Activated T-helper 1 cell treated with anti-CD3 and anti-CD28 coated beads, Interleukin-2, amount 50 U/mL, for 16 hours (primary cell): ENCODE measurements at places on chromosomes 11 and 22.

GRCh38 chr11:111019451-111019850, 226.1 kb upstream of the POU2AF2 start:
- DNase-seq = no peak

- DNase-seq = no peak
Observed at GRCh38 chr11:44615041-44615755, 49.7 kb downstream of the CD82 start.

DNA sequence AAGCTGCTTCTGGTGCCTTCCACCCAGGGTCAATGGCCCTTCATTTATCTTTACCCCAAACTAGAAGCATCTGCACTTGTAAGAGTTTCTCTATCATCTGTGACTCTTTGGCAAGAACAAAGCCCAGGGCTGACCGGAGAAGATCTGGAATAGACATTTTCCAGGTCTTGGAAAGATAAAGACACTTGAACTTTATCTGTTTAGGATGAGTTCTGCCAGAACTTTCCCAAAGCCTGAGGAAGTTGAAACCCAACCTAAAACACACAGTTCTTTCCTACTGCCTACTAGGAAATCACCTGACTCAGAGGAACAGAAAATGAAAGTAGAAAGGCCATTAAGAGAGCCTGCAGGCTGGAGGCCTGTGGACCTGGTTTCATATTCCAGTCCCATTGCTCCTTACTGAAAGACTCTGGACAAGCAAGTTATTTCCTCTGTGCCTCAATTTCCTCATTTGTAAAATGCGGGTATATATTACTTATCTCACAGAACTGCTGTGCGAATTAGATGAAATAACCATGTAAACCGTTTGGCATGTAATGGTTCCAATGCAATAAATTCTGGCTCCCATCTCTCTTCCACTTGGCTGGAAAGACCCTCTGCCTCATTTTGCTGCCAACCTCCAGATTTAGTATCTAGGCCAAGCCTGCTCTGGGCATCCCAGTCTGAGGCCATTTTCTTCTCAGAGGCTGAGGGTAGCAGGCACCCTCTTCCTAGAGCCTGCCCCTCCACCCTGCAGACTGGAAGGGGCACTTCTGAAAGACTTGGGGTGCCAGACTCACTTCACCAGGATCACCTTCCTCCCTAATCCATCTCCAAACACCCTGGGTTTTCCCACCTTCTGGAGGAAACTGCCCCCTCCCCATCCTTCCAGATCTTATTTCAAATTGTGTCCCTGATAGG, 1.2 kb downstream of the UBE2L6 start:
- DNase-seq = no peak

GRCh38 chr11:102177126-102177525, 66.9 kb downstream of the YAP1 start:
- no peak for DNase-seq

DNA sequence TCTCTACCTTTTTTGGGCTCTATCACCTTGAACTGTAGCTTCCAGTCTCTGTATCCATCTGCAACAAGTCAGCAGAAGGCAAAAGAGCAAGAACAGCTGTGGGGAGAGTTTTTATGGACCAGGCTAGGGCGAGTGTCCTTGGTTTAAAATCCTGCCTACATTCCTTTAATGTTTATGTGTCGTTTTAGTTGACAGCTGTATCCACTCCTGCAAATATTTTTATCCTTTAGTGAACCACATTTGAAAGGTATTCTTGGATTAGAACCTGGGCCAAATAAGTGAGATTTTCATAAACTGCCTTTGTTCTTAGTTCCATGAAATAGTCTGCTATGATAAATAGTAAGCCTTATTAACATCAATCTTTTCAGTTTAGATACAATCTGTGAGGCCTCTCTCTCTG, 712.2 kb downstream of the ETS1 start:
- DNase-seq = no peak

GRCh38 chr11:88680806-88681205, 343.3 kb upstream of the CTSC start:
- no peak for DNase-seq

GRCh38 chr11:128187835-128188234, 399.5 kb downstream of the ETS1 start:
- no peak for DNase-seq

DNA sequence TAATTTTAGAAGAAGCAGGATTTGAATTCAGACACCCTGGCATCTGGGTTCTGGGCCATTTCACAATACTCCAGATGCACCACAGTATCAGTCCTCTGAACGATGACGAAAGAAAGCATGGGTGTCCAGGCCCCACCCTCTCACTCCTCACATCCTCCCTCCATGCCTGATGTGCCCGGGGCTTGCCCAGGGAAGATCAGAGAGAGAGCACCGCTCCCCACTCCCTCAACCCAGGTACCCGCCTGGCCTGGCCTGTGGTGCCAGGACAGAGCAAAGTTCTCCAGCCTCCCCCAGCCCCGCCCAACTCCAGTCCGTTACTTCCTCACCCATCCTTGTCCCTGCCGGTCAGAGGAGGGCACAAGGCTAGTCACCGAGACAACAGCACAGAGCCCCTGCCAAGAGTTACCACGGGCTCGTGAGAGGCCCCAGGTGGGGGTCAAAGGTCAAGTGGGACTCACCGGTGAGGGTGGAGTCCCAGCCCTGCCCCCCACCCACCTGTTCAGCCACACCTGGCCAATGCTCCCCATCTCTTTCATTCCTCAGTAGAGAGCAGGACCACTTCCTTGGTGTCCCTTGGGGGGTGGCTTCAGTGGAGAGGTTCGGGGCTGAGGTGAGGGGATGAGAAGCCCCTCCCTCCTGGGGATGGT, 8.1 kb downstream of the BCL9L start:
- no peak for DNase-seq

GRCh38 chr11:73743045-73743444, 17.8 kb downstream of the RAB6A start:
- no peak for DNase-seq

DNA sequence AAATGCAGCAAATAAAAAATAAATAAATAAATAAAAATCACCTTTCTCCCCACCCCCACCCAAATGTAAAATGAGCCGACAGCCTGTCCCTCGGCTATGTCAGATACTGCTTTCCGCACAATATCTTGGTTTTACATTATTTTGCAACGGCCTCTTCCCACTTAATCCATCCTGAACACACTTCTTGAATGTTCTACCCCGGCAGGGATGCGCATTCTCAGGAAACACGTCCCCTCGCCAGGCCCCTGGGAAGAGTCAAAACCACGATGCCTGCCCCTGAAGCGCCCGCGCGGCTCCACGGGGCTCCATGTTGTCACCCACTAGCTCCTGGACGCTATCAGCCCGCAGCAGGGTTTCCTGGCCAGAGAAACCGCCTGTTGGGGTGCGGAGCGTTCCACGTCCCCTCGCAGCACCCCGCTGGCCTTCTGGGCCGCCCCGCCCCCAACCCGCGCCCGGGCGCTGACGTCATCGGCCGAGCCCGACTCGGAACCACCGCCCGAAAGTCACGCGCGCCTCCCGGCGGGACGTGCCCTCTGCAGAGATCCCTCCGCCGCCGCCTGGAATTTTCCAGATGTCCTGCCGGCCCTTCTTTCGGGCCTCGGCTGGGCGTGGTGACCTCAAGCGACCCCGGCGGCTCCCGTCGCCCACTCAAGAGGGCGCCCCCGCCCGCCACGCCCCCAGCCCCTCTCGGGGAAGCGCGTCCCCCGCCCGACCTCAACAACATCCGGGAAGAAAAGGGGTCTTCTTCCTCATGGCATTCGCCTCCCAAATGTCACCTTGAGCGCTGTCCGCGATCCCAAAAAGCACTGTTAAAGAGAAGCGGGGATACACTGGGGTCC, 585 bp upstream of the NEAT1 start:
- DNase-seq = peak; percentile 89

GRCh38 chr11:65448418-65449105, 26.0 kb downstream of the NEAT1 start:
- no peak for DNase-seq

DNA sequence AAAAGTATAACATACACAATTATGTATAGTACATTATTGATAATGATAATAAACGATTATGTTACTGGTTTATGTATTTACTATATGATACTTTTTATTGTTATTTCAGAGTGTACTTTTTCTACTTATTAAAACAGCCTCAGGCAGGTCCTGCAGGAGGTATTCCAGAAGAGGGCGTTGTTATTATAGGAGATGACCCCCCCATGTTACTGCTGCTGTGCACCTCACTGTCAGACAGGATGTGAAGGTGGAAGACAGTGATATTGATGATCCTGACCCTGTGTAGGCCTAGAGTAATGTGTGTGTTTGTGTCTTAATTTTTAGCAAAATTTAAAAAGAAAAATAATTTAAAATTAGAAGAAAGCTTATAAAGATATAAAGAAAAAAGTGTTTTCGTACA, 57.6 kb downstream of the REXO2 start:
- no peak for DNase-seq

- no peak for DNase-seq
Observed at GRCh38 chr11:130370845-130371590, 56.3 kb upstream of the ZBTB44 start.

- DNase-seq = no peak
Observed at GRCh38 chr11:123195188-123196059, at the start of gene CLMP. CLMP (minus strand) TSS chr11:123195248; CDS start chr11:123194940, 308 bp downstream.

DNA sequence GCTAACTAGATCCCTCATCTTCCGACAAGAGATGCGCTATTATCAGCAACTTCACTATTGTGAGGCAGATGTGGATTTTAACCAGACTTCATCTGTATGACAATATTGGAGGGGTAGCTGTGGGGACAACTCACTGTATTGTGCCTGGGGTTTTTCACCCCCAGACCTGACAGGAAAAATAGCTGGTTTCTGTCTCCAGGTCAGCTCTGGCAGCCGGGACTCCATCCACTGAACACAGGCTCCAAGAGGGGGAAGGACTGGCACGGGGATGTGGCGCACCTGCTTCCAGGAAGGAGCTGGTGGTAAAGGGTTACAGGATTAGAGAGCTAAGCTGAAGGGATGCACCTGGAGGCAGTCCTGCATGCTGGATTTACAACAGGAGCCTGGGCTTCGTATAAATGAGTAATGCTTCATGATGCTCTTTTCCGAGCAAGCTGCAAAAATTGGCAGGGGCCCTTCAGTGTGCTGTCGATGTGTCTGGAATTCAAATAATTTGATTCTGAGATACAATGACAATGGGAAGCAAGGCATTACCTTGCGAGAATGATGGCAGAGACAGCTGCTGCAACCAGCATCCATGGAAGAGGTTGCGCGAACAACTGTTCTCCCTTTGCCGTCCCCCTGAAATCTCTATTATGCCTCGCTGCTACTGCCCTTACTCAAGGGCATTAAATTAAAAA, 49.5 kb downstream of the LMO2 start:
- DNase-seq = no peak

DNA sequence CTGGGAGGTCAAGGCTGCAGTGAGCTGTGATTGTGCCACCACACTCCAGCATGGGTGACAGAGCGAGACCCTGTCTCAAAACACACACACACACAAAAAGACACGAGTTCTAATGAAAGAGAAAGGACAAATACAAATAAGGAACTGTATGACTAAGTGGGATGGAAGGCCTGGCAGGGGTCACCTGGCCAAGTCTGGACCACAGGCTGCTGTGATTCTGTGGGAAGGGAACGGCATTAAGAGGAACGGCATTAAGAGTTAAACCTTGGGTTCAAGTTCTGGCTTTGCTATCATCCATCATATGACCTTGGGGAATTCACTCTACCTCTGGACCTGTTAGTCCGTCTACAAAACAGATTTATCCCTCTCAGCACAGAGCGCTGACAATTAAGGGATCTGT, 47.7 kb downstream of the LRFN4 start:
- no peak for DNase-seq

DNA sequence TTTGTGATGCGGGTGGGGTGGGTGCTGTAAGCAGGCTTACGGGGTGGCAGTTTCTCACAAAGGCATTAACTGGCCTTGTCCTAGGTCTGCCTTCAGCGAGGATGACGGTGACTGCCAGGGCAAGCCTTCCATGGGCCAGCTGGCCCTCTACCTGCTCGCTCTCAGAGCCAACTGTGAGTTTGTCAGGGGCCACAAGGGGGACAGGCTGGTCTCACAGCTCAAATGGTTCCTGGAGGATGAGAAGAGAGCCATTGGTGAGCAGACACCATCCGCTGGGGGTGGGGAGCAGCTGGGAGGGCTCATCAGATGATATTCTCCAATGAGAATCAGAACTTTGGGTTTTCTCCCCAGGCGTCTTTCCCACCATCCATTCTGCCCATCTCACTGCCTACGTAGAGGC, 5.8 kb downstream of the TCN2 start:
- no peak for DNase-seq

GRCh38 chr11:416757-417621, 2.2 kb upstream of the SIGIRR start:
- no peak for DNase-seq

DNA sequence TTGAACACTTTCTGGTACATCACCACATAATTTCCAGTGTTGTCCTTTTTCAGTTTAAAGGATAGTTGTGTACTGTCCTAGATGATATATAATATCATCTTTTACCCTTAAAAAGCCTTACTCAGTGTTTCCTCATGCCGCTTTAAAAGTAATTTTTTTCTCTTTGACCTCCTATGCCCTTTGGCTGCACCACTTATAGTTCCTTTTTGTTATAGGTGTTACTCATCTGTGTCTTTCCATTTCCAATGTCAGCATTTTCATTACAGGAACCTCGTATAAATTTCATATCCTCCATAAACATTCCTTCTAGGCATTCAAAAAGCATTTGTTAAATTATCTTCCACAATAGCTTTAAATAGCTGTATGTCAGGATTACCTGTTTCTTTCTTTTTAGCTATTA, 40.8 kb downstream of the USP47 start:
- no peak for DNase-seq

DNA sequence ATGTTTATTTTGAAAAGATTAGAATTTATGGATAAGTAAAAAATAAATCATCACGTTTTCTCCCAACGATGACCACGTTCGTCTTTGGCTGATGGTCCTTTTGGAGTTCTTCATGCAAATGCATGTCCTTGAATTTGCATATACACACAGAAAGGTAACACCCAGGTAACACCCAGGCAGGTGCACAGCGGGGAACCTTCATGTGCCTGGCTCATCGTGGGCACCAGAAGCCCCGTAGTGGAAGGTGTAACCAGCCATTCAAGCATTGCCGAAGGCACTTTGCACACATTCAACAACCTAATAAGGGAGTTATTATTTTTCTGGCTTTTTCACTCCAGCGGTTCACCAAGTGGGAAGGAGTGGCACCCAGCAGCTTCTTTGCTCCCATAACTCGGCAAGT, 404.6 kb downstream of the TBC1D22A start:
- DNase-seq = no peak

- no peak for DNase-seq
Observed at GRCh38 chr22:42686756-42687491, 33.7 kb downstream of the A4GALT start.

DNA sequence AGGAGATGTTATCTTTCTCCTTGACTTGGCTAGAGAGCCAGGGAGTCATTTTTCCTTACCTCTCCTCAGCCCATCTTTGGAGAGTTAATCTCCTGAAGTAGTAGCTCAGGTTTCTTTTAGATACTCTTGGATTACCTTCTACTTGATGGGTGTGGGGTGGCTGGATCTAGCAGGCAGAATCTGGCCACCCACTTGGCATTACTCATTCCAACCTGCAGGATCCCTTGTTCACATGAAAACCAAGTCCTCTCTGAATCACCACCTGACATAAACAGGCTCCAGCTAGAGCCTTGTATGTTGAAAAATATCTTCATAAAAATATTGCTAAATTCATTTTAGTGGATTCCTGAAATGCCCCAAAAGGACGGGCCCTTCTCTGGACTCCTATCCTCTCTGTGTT, 250.6 kb upstream of the PLET1 start:
- DNase-seq = no peak

GRCh38 chr22:16989915-16990314, 18.1 kb downstream of the GAB4 start:
- DNase-seq = no peak
